ENCODE measurements at places on chromosomes 2 and 18.

GRCh38 chr2:148021059-148021861 lies at the start of gene MBD5:
Gene MBD5 (plus strand): TSS chr2:148021091.
- DNase-seq, result peak; percentile 32

- DNase-seq, result no peak
Observed at GRCh38 chr2:46852598-46852997, 63.0 kb downstream of the MCFD2 start.

DNA sequence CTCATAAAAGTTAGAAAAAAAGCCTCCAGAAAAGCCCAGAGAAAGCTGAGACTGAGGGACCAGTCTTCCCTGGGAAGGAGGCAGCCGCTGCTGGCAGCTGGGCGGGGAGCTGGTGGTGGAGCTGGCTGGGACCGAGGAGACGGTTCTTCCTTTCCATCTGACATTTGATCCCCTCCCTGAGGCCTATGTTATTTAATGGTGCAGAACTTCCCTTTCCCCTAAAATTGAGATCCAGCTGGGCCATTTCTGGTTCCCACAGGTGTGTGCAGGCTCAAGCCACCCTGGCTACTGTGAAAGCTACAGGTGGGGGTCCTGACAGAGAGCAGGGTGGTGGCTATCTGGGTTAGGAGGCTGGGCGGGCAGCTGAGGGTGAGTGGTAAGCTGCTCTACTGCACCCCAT lies 81.5 kb upstream of the FZD7 start:
- DNase-seq, result no peak

GRCh38 chr2:53784436-53784835 lies 2.3 kb downstream of the ASB3 start:
- DNase-seq, result no peak

DNA sequence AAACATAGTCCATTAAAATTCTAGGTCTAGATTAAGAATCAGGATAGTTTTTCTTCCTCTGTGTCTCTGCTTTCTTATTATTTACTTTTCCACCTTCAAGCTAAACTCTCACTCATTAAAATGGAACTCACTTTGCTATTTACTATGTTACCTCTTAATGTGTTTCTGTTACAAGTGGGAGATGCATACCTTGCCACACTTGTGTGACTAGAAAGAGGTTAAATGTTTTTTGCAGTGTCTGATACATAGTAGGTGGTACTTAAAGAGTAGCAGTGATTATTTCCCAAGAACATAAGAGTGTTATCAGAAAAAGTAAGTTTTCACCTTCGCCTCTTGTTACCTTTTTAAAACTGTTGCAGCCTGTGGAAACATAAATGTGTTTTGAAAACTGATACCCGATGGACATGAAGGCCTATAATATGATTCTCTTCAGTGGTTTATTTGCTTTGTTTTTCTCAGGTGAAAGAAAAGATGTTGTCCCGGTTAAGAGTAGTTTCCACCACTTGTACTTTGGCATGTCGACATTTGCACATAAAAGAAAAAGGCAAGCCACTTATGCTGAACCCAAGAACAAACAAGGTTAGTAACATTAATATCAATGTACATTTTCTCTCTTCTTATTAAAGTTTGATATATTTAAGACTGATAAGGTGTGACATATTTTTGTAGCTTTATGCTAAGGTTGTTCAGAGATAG lies 16.6 kb downstream of the ME2 start:
- no peak for DNase-seq

- DNase-seq, result no peak
Observed at GRCh38 chr2:80070587-80070986, 234.0 kb downstream of the LRRTM1 start.

- DNase-seq, result peak; percentile 13
Observed at GRCh38 chr2:29314816-29315571, 199.8 kb downstream of the CLIP4 start.

- no peak for DNase-seq
Observed at GRCh38 chr2:215951558-215951957, 61.8 kb downstream of the MREG start.

GRCh38 chr18:8462651-8463185 lies 146.5 kb upstream of the RAB12 start:
- no peak for DNase-seq

DNA sequence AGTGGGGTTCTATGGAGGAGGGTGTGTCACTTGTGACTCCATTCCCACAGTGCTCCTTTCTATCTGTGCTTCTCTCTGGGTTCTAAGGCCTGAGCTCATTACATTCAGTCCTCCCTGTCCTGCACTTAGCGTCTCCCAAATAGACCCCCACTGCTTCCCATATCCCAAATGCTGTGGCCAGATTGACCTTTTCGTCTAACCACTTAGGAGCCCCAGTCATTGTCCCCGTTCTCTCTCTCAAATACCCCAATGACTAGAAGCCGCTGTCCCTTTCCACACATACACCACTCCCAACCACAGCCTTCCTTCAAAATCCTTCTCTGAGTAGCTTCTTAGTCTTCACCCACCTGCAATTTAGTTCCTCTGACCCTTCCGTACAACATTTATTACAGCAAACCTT lies 146.5 kb downstream of the TRIM43 start:
- DNase-seq, result no peak

DNA sequence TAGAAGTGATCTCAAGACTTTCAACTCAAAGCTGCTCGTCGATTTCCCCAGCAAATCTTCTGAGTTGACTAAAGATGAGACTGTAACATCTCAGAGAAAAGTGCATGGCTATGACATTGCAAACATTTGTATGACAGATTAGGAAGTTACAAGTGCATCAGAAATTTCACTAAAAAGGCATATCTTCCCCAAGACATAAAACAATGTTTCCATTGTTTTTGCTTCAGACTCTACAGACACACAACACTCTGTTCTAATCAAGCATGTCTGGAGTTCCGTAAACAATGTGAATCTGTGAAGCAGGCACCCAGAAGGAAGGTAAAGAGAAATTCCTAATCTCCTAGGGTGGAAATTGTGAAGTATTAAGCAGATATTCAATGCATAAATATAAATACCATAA lies 144.6 kb upstream of the LYPD1 start:
- no peak for DNase-seq

- DNase-seq, result no peak
Observed at GRCh38 chr2:182181381-182181780, 195.7 kb downstream of the PPP1R1C start.

DNA sequence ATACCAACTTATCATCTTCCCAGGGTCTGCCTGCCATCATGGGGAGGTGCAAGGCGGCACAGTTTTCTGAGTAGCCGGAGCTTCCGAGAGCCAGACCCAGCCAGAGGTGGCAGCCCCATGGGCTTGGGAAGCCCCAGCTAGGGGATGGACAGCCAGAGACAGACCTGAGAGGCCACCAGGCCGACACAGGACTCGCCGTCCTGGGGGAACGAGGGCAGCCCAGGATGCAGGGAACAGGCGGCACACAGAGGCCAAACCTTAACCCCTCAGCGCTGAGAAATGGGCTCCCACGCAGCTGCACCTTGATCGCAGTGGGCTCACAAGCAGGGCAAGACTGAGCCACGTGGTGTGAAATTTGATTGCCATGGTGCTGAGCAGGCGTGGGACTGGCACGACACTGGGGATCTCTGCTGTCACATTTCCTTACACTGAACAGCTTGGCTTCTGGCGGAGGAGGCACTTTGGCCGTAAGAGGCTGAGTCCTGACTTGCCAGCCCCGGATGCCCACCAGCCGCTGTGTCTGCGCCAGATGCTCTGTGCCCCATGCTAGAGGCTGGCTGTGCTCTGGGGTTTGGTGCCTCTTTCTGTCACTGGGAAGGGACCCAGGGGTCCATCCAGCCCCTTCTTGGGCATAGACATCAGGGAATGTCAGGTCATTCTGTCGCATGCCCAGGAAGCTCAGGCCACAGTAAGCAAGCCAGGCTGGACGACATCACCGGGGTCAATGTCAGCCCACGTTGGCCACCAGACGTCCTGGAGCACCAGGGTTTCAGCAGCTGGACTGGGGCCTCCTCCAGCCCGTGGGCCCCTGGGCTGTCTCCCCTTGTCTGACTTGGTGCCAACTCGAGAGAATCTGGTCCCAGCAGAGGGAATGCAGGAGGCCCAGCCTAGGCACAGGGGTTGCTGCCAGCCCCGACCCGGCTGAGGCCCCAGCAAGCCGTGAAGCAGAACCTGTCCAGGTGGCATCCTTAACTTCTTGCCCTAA lies 312.1 kb upstream of the MYT1L start:
- DNase-seq, result no peak

DNA sequence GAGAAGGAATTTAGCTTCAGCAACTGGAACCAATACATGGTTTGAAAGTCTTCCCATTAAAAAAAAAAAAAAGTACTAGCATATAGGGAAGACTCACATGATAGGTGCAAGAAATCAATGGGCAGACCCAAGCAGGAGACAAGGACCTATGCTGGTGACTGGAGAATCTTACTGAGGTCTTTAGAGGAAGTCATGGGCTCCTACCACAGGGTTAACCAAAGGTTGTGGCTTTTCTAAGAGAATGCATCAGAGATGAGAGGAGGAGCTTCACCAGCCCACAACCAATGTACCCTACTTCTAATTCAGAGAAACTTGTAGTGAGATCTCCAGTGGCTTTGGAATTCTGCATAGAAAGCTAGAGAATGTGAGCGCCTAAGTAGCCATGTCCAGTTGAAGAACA lies 207.4 kb downstream of the NCKAP5 start:
- no peak for DNase-seq

GRCh38 chr2:227325839-227326195 lies 766 bp downstream of the MFF start:
- no peak for DNase-seq

DNA sequence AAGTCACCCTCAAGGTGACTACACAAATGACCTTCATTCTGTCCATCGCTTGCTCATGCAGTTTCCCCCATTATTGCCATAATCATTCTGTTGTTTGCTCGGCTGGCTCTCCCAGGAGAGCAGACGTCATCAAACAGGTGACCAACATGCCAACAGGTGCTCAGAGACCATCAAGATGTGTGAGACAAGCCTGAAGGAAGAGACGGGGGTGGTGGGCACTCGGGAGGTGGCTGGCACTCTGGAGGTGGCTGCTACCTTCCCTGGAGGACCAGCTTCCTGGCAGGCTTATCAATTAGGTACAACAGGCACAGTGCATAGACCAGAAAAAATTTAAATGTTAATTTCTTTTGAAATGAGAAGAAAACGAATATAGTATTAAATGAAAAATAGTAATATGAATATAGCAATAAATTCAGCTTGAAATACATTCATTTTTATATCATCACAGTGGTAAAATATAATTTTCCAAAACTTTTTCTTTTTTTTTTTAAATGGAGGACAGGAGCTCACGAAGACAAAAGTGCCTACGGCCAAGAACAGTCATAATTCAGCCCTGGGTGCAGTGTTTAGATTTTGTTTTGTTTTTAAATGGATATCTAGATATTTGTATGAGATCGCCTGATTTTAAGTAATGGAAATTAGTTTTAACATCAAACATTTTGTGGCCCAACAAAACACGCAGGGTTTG lies 16.9 kb upstream of the HAAO start:
- no peak for DNase-seq

- DNase-seq, result no peak
Observed at GRCh38 chr2:110735366-110735765, 3.0 kb downstream of the ACOXL start.

- no peak for DNase-seq
Observed at GRCh38 chr18:45255197-45255890, 359.9 kb upstream of the SLC14A2 start.

DNA sequence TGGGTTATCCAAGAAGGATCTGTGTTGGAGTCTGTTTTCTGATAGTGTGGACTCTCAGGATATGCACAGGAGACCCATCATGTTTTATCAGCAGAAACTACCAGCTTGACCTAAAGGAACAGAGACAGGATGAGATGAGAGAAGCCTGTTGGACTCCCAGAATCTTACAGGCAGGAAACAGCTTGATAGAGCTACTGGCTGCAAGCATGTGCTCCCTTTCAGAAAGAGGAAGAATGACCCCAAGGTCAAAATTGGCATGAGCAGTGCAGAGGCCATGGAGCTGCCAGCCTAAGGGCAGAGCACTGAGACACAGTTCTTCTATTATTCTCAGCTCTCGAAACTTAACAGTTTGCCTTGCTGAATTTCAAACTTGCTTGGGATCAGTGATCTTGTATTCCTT lies 135.2 kb upstream of the NFATC1 start:
- no peak for DNase-seq

GRCh38 chr18:48771641-48772375 lies 179.0 kb downstream of the SMAD7 start:
- DNase-seq, result no peak

GRCh38 chr2:96685577-96686459 lies 43.3 kb downstream of the FER1L5 start:
- no peak for DNase-seq

GRCh38 chr2:219538504-219538951 lies 5.1 kb downstream of the CHPF start:
- no peak for DNase-seq

GRCh38 chr2:121483021-121483420 lies 47.7 kb upstream of the RNU4ATAC start:
- DNase-seq, result no peak

DNA sequence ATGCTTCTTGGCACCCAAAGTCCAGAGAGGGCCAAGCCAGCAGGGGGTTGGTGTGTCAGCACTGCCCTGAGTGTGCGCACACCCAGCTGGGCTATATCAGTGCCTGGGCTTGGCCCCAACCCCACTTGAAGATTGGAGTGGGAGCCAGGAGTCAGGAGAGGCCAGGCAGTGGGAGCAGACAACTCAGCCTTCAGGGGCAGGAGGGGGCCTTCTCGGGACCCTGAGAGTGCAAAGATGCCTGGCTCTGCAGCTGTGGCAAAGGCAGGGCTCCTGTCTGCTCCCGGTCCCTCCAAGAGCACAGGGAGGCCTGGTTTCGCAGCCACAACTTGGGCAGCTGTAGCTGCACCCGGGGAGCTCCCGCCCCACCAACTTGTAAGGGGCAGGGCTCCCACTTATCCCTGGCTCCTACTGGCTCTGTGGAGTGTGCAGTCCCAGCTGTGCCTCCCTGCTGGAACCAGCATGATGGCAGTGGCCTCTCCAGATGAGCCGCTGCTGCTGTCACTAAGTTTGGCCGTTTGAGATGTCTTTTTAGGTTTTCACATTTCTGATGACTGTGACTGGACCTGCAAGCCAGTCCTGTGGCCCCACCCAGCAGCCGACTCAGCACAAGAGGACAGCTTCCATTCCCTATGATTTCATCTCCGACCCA lies 148.8 kb upstream of the HS6ST1 start:
- DNase-seq, result no peak

DNA sequence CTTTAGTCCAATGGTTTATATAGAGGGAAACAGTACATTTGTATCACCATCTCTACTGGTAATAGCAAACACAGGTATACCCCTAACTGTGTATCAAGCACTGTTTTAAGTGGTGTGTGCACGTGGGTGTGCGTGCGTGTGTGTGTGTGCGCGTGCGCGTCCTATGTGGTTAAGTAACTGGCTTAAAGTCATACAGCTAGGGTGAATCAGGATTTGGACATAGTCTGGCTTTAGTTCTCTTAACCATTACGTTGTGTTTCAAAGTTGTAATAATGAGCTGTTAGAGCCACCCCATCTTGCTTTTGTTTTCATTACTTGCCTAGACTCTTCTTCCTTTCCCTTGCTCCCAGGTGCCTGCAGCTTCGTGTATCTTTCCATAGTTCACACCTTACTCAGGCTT lies 2.1 kb downstream of the HADHB start:
- DNase-seq, result no peak

DNA sequence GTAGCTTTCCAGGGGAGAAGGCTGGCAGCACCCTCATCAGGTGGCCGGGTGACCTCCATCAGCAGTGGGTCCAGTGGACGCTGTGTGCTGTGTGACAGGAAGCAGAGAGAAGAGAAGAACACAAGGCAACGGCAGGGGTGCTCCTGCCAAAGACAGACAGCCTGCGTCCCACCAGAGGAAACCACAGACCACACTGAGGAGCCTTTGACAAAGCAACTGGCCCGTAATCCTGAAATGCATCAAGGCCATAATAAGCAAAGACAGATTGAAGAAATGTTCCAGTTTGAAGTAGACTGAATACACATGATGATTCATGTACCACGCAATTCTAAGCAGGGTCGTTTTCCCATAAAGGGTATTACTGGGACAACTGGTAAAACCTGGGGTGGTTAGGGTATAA lies 172.4 kb downstream of the FBXO15 start:
- DNase-seq, result no peak

All from stimulated activated CD4-positive, alpha-beta T cell treated with anti-CD3 and anti-CD28 coated beads, Interleukin-15, amount 100 ng/mL, for 1 hour (primary cell).